Naive thymus-derived CD4-positive, alpha-beta T cell (primary cell): ENCODE measurements at places on chromosomes 1 and 21.

DNA sequence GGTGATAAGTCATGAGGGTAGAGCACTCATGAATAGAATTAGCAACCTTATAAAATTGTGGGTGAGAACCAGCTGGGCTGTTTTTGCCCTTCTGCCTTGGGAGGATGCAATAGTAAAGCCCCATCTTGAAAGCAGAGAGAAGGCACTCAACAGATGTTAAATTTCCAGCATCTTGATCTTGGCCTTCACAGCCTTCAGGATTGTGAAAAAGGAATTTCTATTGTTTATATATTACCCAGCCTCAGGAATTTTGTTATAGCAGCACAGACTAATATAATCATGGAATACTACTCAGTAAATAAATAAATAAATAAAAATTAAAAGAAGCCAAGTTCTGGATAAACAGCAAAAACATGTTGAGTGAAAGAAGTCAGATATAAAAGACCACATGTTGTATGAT lies 175.2 kb downstream of the KCNT2 start:
- H3K4me3 ChIP-seq = no peak overlapping the region
- H3K27ac ChIP-seq = no peak overlapping the region
- no peaks in the 10 kb centered on the region for H3K4me1 ChIP-seq
- no peaks in the 10 kb centered on the region for H3K27me3 ChIP-seq

- H3K27me3 ChIP-seq = no peaks in the 10 kb centered on the region
- no peak overlapping the region for H3K27ac ChIP-seq
- no peaks in the 10 kb centered on the region for H3K4me1 ChIP-seq
- H3K4me3 ChIP-seq = no peak overlapping the region
- H3K36me3 ChIP-seq = no peaks in the 10 kb centered on the region
- no peak for DNase-seq
These were observed 7.0 kb downstream of the LELP1 start for GRCh38 chr1:153210206-153210605.

DNA sequence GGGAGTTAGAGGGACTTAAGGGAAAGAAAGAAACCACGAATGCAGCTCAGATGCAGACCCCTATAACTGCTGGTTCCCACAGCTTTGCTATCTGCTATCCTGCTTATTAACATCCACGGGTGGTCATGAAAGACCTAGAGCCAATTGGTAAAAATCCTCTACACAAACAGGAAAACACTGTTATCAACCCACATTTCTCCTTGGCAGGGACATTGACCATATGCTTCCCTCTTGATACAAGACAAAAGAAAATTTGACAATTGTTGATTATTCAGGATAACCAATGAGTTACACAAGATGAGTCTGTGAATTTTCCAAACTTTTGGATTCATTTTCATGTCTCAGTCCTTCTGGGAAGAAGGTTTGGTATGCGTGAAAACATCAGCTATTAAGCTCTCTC lies 90.4 kb downstream of the TIAM1 start:
- no peaks in the 10 kb centered on the region for H3K36me3 ChIP-seq
- DNase-seq = no peak
- H3K4me3 ChIP-seq = no peak overlapping the region

- H3K4me3 ChIP-seq = no peak overlapping the region
- H3K36me3 ChIP-seq = no peaks in the 10 kb centered on the region
- no peaks in the 10 kb centered on the region for H3K27me3 ChIP-seq
- no peak overlapping the region for H3K27ac ChIP-seq
These were observed 970.5 kb downstream of the TTLL7 start for GRCh38 chr1:83028467-83028866.

DNA sequence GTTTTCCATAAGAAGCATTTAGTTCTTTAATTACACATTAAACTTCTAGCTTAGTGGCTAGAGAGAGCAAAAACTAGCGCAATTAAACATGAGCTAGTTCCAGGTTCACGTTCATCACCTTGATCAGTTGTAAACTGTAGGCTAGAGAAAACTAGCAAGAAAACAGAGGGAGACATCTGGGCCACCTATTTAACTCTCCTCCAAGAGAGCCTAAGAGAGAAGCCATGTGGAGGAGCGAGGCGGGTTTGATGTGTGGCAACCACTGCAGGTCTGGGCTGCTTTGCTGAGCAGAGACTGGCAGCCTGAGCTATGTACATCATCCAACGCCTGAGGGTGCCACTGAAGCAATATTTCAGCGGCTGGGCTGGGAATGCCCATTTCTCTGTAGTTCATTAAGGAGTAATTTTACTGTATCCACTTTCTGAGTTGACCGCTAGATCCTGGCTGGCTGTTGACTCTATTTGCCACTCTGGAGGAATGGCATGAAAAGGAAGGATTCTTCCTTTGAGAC lies 252.9 kb downstream of the DYRK1A start:
- no peaks in the 10 kb centered on the region for H3K27me3 ChIP-seq
- H3K4me3 ChIP-seq = no peak overlapping the region
- no peaks in the 10 kb centered on the region for H3K4me1 ChIP-seq
- no peak for DNase-seq
- no peak overlapping the region for H3K27ac ChIP-seq
- H3K36me3 ChIP-seq = no peaks in the 10 kb centered on the region

GRCh38 chr21:39375446-39375845 lies 26.6 kb upstream of the HMGN1 start:
- H3K27me3 ChIP-seq = no peaks in the 10 kb centered on the region
- H3K4me3 ChIP-seq = no peak overlapping the region
- no peak overlapping the region for H3K27ac ChIP-seq
- no peak for DNase-seq
- no peaks in the 10 kb centered on the region for H3K4me1 ChIP-seq
- no peaks in the 10 kb centered on the region for H3K36me3 ChIP-seq

DNA sequence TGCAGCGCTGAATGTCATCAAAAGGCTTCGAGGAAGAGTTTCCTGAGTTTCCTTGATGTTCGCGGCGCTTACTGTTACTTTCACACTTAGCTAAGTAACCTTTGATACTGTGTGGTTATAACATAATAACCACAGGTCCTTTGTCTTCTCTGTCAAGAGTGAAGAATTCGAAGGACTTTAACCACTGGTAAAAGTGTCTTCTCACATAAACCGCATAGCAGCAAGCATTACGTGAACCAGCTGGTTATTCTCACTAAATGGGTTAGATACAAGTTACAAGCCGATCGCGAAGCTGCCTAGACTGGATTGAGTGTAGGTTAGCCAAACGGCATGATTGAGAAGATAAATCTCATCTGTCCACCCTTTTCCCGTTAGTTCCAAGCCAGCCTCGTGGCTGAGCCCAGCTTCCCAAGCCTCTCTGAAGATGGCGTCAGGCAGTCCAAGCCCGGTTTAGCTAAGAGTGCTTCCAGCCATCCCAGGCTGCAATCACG lies 18.3 kb upstream of the IFNGR2 start:
- H3K36me3 ChIP-seq = no peaks in the 10 kb centered on the region
- H3K4me3 ChIP-seq = peak overlapping the region; percentile 22
- peak overlapping the region; percentile 5 for H3K27ac ChIP-seq
- no peaks in the 10 kb centered on the region for H3K27me3 ChIP-seq

- DNase-seq = no peak
- H3K27ac ChIP-seq = no peak overlapping the region
- H3K4me3 ChIP-seq = no peak overlapping the region
- peaks cover 64% of the 10 kb centered on the region for H3K36me3 ChIP-seq
These were observed 23.5 kb downstream of the UBE2G2 start for GRCh38 chr21:44778094-44778493.

GRCh38 chr1:190479050-190479397 lies 1.4 kb upstream of the BRINP3 start:
- no peak for DNase-seq
- no peaks in the 10 kb centered on the region for H3K4me1 ChIP-seq
- H3K27me3 ChIP-seq = no peaks in the 10 kb centered on the region
- no peak overlapping the region for H3K27ac ChIP-seq
- H3K4me3 ChIP-seq = no peak overlapping the region

GRCh38 chr1:29985606-29985945 lies 737.8 kb downstream of the MATN1 start:
- no peak overlapping the region for H3K27ac ChIP-seq
- no peaks in the 10 kb centered on the region for H3K4me1 ChIP-seq
- H3K4me3 ChIP-seq = no peak overlapping the region
- DNase-seq = no peak
- no peaks in the 10 kb centered on the region for H3K36me3 ChIP-seq
